ENCODE measurements at places on chromosomes 12 and 14. TPM values are rescaled to one million over a fixed set of nuclear protein-coding genes. Genes with fewer than 3 reads are reported as not detected.

IAPP gene
- total RNA-seq: not detected

C1S gene
- 73.4 TPM for total RNA-seq

IKBIP gene
- 65.1 TPM for total RNA-seq

NT5DC3 gene
- 25.1 TPM for total RNA-seq

TMX1 gene
- 38.8 TPM for total RNA-seq

NOPCHAP1 gene
- total RNA-seq: 33.8 TPM

Data from A549 treated with AZD2906 at 1 μM for 4 hours (cell line).